T1000 (cell line): ENCODE measurements at places on chromosomes 12 and 14.

- DNase-seq: no peak
Observed at GRCh38 chr14:85587151-85587711, 57.3 kb downstream of the FLRT2 start.

GRCh38 chr14:60790850-60791249 lies 56.3 kb downstream of the MNAT1 start:
- DNase-seq: no peak

GRCh38 chr14:53375599-53375998 lies 222.5 kb upstream of the DDHD1 start:
- no peak for DNase-seq

DNA sequence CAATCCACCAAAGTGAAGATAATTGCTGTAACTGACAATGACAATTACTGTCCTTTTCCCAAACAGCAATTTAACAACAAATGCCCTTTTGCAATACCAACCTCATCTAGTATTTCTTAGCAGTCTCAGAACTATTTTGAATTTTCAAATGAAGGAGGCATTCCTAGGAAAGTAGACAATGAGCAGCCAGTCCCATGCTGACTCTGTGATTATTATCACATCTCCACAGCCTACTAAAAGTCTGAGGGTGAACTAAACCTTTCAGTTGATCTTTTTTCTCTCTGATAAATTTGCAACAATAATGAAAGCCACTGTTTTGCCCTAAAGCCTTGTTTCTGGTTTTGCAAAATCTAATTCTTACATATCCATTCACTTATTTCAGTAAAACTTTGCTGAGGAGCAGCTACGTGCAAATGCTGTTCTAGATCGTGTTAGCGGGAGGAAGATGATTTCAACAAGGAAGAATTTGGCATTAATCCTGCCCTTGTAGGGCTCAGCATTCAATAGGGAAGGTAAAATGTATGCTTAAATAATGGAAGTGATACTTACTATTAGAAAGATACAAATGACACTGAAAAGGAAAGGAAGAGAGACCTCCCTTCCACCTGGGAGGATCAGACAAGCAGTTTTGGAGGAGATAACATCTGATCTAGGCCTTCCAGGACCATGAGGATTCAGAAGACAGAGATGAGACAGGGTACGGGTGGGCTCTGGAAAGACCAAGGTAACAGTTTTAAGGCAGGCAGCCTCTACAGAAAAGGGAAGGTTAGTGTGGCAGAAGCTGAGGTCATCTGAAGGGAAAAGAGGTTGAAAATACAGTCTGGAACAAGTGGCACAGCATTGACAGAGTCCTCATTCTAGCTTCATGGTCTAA lies 47.4 kb downstream of the SLC38A1 start:
- no peak for DNase-seq

GRCh38 chr12:9707864-9708808 lies 24.8 kb downstream of the CLECL1 start:
- DNase-seq: peak; percentile 6

DNA sequence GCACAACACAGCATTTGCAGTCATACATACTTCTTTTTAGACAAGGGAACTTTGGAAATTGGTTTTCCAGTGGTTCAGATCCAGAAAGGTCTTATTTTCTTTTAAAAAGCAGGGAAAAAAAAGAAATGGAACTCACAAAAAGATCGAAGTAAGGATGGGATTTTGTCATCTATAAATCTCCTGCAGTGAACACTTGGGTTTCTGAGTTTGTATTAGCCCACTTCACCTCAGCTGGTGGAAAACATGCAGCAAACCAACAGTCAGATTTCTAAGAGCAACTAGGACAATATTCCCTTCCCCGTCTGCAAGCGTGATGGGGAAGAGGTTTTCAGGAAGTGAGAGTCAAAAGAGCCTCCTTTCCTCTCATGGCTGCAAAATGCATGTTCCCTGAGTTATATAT lies 4.6 kb downstream of the MYF5 start:
- no peak for DNase-seq

- no peak for DNase-seq
Observed at GRCh38 chr12:47190905-47191304, 111.1 kb upstream of the AMIGO2 start.

DNA sequence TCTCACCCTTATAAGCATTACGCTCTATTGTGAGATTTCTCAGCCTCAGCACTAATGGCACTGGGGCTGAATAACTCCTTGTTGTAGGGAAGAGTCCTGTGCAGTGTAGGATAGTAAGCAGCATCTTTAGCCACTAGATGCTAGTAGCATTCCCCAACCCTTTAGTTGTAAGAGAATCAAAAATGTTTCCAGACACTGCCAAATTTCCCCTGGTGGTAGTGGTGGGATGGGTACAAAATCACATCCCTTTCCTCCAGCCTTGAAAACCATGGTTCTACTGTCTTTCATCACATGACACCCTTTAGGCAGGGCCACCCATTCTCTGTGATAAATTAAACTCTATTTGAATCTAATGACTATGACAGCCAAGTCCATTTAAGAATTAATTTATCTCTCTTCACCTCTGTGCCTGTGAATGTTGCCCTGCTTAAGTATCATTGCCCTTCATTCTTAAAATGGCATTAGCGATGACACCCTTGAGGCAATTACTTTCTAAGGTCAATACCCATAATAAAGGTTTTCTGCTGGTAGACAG lies 199.4 kb downstream of the ANO4 start:
- no peak for DNase-seq

DNA sequence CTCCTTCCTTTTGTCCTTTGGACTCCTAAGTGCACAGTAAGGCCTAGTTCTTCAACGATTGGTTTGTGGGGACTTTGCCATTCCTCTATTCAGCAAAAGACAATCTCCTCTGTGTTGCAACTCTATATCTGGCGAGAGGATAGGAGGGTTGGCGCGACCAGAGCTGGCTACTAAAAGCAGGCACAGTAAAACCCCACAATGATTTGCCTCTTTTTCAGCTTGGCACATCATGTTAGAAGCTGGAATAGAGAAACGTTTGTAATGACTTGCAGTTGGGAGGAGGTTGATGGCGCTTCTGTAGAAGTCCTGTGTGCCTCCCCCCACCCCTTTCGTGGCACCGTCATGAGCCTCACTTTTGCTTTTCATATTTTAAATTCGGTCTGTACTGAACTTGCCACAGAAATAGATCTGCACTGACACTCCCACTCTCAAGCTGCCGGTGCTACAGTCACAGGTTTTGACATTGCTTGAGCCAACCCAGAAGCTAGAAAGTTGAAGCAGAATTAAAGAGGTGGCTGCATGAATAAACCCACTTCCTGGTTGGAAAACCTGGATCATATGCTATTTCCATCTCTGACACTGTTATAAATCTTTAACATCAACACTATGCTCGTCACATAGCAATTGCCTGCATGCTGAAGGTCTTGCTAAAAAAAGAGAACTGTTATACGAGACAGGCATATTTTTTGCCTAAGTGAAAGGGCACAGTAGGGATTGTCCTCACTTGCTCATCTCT lies 315.3 kb upstream of the PRICKLE1 start:
- DNase-seq: no peak

GRCh38 chr14:69077841-69078240 lies 75.1 kb downstream of the DCAF5 start:
- DNase-seq: peak; percentile 15

DNA sequence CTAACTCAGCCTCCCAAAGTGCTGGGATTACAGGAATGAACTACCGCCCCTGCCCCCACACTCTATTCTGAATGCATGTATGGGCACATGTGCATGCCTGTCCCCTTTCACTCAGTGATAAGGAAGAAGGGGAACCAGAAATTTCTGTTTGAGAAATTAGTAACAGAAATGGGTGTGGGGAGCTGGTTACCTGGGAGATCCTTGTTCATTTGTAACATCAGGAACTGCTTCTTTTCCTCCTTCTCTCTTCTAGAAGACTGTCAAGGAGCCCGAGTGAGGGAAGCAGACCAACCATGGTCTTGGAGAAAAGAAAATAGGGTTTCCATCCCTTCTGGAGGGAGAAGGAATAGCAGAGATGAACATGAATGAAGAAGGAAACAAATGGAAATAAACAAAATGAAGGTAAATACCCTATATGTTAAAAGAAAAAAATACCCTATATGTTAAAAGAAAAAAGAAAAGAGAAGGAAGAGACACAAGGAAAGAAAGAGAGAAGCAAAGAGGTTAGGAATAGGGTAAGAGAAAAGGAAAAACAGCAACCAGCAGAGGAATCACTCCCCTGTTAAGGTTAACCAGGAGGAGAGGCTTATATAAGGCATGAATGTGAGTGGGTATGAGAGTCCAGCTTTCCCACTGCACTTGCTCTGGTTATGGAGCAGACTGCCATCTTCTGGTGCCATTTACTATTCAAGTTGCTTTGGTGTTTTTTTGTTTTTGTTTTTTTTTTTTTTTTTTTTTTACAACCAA lies 3.3 kb downstream of the PPP1R3E start:
- DNase-seq: no peak

DNA sequence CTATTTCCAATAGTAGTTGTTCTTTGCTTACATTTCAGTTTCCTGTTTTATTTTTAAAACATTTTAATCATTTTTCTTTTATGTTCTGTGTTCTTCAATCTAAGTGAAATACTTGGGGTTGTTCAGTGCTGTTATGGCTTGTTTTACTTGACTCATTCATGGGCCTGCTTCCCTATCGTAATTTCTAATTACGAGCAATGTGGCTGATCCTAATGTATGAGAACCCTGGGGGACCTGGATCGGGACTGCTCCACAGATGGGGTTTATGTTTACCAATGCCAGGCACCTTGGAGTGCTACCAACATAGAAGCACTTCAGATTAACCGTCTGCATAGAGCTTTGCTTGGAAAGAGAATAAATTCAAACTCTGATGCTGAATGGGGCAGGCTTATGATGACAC lies 29.8 kb downstream of the TECPR2 start:
- no peak for DNase-seq

- no peak for DNase-seq
Observed at GRCh38 chr12:104319918-104320626, 16.5 kb downstream of the EID3 start.

GRCh38 chr14:103700753-103701490 lies 14.3 kb downstream of the XRCC3 start:
- no peak for DNase-seq

- DNase-seq: no peak
Observed at GRCh38 chr14:65210118-65210821, 108.0 kb upstream of the MAX start.

- peak; percentile 92 for DNase-seq
Observed at GRCh38 chr12:93502802-93503623, 35.7 kb downstream of the MRPL42 start.

DNA sequence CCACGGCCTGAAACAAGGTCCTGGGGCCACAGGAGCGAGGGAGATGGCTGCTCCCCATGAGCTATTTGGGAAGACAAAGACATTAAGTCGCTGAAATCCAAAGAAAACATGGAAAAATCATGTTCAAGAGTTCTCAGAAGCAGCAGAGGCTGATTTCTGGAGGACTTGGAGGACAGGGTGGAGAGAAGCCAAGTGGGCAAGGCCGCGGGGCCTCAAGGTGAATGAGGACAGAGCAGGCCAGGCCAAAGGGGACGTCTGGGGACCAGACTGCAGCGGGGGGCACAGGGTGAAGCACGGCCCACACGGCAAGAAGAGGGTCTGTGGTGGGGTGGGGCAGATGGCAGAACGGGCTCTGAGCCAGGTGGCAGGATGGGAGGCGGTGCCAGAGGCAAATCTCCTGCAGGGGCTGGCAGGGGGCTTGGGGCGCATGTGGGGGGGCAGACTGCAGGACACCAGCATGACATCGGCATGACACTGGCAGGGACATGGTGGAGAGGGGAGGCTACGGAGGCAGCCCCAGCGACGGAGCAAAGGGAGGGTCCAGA lies 48.9 kb downstream of the RNF34 start:
- no peak for DNase-seq

DNA sequence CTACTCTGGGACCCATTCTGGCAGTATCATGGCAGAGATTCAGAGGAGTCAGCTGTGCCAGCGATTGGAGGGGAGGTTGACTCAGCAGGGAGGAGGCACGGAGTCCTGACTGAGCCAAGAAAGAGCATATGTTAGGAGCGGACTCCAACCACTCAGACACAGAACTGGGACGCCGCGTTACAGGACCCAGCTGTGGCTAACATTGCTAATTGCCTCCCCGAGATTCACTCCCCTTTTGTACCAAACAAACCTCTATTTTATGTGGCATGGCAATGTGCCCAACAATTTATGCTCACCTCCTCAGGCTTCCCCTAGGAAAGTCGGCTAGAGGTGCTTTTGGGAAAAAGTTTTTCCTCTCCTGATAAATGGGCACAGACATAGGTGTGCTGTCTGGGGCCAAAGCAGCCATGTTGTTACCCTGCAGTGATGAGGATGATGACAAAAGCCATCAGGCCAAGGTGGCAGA lies 15.2 kb upstream of the CLIP1 start:
- peak; percentile 76 for DNase-seq

- DNase-seq: no peak
Observed at GRCh38 chr14:31410048-31410650, 10.2 kb downstream of the HEATR5A start.

DNA sequence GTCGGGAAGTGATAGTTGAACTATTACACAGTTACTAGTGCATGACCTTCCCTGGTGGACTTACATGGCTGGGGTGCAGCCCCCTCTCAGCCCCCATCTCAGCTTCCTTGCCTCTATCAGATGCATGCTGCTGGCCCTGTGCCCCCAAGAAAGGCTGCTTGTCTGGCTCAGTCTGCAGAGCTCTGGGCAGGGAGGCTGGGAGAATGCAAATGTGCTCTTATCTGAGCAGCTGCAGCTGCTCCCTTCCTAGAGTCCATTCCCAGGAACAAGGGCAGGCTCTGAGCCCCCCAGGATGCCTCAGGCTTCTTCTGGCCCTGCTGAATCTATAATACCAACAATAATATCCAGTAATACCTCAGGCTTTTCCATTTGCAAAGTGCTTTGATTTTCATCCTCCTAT lies 218.1 kb upstream of the SRRM4 start:
- DNase-seq: no peak

DNA sequence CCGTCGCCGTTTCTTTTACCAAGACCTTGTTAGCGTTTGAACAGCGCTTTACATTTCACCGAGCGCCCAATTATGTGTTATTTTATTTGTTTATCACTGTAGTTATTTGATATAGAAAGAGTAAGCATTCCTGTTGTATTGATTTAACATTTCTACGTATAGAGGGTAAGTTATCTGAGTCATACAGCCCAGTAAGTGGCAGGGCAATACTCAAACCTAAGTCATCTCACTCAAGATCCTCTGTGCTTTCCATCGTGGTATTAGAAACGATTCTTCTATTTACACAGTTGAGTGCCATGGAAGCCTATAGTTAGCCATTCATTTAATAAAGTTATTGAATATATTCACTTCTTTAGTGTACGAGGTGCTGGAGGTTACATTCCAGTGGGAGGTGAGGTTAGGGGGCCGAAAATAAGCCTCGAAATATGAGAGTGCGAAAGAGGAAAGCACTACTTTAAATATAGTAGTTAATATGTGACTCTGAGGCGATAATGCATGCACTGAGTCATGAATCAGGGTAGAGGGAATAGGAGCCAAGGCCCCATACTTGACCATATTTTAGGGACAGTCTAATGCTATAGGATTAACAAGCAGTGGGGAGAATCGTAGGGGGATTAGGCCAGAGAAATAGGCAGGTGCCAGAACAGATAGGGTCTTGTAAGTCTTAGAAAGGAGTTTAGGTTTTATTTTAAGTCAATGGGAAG lies 629 bp downstream of the RAD51AP1 start:
- DNase-seq: no peak
